T-helper 22 cell (primary cell): ENCODE measurements at places on chromosomes 3 and 15.
A peak's percentile ranks its signal among the peaks of the same experiment; 100 is the strongest.

- no peak for DNase-seq
Measured at GRCh38 chr15:90177012-90177411, 24.1 kb upstream of the SEMA4B start.

GRCh38 chr3:167305340-167305890, 74.7 kb downstream of the ZBBX start:
- DNase-seq: no peak

DNA sequence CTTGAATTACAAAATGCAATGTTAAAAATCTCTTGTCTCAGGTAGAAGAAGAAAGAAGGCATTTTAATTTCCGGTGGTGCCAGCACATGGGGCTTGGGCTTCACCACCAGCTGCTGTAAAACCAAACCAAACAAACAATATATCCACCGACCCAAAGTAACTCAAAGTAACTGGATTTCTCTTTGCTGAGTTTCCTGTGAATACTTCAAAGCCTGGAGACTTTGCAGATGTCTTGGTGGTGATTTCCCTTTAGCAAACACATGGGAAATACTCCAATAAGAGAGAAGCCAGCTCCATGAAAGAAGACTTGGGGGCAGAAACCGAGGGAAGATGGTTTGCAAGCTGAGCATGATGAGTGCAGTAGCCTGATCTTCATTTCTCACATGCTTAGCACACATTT, 62.6 kb downstream of the EIF4E3 start:
- no peak for DNase-seq

- DNase-seq: no peak
Measured at GRCh38 chr3:53067567-53067966, 21.7 kb upstream of the SFMBT1 start.

DNA sequence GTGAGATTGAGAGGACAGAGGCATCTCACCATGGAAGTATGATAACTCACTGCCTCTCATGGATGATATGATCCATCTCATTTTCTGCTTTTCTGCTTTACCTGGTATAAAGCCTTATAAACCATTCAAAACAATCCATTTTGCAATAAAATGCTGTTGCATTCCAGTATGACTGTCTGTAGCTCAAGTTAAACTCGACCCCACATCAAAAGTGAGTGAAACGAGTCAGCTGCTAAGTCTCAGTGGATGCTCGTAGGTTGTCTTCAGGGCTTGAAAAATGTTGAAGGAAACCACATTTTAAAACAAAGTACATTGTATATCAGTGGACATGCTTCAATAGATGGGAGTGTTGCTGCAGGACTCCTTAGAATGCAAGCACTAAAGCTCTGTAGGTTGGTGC, 839.0 kb downstream of the TUSC7 start:
- no peak for DNase-seq

DNA sequence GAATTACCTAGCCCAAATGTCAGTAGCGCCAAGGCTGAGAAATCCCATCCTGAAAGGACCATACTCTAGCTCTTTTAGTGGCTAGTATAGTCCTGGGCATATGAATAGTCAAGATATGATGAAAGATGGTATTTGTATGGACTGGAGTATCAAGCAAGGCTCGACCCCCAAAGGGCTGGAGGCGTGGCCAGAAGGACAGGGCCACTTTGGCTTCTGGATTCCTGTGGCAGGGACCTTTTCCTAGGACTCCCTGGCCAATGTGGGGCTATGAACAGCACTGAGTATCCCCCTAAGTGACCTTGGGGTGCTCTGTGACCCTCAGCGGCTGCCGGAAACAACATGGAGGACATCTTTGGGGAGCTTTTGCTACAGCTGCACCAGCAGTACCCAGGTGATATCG, 6.0 kb downstream of the MPI start:
- DNase-seq: no peak

- DNase-seq: peak; percentile 51
Measured at GRCh38 chr3:169813757-169814517, 1.2 kb upstream of the LRRC34 start.

DNA sequence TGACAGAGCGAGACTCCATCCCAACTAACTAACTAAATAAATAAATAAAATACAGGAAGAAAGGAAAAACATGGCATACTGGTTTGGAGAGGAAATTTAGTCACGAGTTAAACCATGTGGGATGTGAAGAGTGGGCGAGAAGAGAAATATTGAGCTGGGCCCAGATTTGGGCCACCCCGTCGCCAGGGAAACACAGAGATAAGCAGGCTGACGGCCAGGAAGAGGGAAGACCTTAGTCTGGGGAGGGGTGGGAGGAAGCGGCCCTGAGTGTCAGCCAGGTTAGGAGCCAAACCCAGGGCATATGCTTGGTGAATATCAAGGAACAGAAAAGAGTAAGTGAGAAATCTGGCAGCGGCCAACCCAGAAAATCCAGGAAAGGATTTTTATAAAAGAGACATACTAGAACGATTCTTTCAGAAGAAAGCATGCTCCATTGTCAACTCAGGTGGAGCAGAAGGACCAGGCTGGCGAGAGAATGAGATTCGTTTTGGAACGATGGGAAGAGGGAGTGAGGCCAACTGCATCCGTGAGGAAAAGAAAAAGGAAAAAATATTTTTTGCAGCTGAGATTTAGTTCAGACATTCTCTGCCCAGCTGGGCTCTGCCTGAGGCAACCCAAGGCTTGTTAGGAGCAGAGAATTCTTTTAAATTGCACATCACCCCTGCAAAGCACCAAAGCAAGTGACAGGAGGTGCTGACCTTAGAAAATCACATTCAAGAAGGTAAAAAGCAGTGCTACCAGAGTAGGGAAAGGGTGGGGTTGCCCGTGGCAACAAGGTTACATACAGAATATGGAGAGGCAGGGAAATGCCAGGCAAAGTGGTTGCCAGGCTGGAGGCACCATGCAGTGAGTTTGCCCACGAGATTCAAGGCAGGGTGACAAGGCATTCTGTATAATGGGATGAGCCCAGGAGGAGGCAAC, 59.3 kb upstream of the RAD18 start:
- no peak for DNase-seq

- no peak for DNase-seq
Measured at GRCh38 chr3:32685543-32686185, 676 bp downstream of the CNOT10 start.

GRCh38 chr3:52846432-52846965, 11.7 kb upstream of the MUSTN1 start:
- DNase-seq: no peak
